ENCODE measurements at places on chromosomes 6 and 20.

GRCh38 chr20:48115502-48115901 lies 330.2 kb upstream of the SULF2 start:
- no peak for DNase-seq

GRCh38 chr6:8110117-8110721 lies 7.9 kb upstream of the EEF1E1 start:
- no peak for DNase-seq

- DNase-seq: no peak
Measured at GRCh38 chr6:136985502-136985901, 59.3 kb downstream of the IL20RA start.

- DNase-seq: no peak
Measured at GRCh38 chr6:89209457-89209856, 7.7 kb downstream of the GABRR1 start.

DNA sequence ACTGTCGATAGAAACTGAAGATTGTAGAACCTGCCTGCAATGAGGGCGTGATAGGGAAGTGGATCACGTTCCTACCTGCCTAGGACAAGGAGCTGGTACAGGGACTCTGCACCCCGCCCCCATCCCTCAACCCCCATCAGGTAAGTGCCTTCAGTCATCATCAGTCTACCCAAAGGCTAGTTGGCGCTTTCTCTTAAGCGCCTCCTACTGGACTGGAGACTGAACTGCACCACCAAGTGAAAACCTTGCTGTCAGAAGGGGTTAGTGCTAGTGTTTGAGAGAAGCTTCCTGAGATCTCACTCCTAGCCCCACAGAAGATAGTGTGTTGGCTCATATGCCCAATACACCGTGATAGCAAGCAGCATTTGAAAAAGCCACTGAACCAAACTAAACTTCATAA lies 706.5 kb upstream of the MAN1A1 start:
- peak; percentile 20 for DNase-seq

DNA sequence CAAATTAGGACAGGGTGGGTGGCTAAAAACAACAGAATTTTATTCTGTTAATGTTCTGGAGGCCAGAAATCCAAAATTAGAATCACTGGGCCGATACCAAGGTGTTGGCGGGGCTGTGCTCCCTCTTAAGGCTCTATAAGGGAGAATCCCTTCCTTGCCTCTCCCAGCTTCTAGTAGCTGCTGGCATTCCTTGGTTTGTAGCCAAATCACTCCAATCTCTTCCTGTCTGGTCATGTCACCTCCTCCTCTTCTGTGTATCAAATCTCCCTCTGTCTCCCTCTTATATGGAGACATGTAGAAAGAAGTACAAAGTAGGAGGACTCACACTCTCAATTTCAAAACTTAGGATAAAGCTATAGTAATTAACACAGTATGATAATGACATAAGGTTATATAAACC lies 102.9 kb upstream of the SIRPA start:
- DNase-seq: no peak
